CD4-positive, alpha-beta memory T cell (primary cell): ENCODE measurements at places on chromosomes 6 and 20.
A peak's percentile ranks its signal among the peaks of the same experiment; 100 is the strongest.

- no peak for DNase-seq
Observed at GRCh38 chr6:22368794-22369193, 72.0 kb upstream of the PRL start.

DNA sequence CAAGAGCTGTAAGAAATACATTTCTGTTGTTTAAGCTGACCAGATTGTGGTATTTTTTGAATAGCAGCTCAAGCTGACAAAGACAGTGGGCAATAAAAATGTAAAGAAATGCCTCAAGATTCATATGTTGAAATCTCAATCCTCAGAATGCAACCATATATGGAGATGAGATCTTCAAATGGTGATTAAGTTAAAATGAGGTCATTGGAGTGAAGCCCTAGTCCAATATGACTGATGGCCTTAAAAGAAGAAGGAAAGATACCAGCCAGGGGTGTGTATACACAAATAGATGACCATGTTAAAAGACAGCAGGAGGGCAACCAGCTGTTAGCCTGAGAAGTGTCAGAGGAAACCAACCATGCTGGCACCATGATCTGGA is 7.1 kb upstream of the DDO start:
- DNase-seq: no peak

DNA sequence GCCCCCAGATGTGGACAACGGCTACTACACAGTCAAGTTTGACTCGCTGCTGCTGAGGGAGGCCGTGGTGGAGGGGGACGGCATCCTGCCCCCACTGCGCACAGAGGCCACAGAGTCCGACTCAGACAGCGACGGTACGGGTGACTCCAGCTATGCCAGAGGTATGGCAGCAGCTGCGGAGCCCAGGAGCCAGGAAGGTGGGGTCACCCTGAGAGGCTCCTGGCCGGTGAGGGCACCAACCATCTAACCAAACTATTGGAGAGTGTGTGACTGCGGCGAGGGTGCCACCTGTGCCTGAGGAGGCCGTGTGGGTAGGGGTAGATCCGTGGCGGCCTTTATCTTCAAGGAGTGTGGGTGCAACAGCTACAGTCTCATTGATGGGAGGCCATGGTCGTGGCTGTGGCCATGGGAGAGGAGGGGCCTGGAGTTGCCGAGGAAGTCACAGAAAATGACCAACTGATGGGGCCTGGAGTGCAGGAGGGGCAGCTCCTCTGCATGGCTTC is 2.8 kb upstream of the LIME1 start:
- no peak for DNase-seq

GRCh38 chr20:36862857-36863668 is 12.9 kb upstream of the TLDC2 start:
- no peak for DNase-seq

DNA sequence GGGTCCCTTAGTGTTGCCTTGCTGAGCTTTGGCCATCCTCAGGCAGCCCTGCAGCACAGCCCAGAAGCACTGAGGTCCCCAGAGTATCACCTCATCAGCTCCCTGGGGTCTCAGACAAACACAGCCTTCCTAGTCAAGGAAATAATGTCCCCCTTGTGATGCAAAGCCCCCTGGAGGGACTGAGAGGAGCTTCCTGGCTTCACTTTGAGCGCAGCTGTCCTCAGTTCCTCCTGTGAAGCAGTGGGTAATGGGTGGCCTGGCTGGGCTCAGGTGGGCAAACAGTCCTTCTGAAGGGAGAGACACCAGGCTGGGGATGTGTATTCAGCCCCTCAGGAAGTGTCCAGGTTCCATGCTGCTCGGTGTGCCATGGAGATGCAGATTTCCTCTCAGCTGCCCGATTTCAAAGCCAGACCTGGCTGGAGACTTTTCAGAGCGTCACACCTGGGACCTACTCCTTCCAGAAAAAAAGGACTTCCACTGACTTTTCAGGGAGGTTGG is 79.2 kb upstream of the FOXA2 start:
- no peak for DNase-seq

DNA sequence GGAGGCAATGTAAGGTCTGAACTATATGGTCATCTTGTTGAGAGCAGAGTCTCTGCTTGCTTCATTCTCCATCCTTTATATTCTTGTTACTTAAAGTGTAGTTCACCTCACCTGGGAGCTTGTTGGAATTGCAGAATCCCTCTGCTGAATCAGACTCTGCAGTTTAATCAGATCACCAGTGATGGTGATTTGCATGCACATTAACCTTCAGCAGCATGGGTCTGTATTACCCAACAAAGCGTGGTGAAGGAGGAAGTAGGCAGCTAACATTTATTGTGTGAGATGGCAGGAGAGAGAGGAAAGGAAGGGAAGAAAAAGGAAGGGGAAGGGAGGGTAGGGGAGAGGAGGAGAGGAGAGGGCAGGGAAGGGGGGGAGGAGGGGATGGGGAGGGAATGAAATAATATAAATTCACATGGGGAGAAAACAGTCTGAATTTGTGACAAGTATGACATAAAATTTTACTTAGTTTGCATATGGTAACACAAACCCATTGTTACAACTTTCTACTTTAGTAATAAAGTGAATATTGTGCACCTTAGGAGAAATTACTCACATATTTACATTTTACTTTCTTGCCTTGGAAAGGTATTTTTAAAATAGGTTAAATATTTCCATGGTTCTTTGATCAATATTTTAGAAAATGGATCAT is 740.7 kb downstream of the DHX35 start:
- DNase-seq: no peak

- DNase-seq: no peak
Observed at GRCh38 chr6:6577735-6578134, 10.8 kb upstream of the LY86 start.

- DNase-seq: peak; percentile 64
Observed at GRCh38 chr6:37048851-37049757, 43.6 kb downstream of the FGD2 start.

DNA sequence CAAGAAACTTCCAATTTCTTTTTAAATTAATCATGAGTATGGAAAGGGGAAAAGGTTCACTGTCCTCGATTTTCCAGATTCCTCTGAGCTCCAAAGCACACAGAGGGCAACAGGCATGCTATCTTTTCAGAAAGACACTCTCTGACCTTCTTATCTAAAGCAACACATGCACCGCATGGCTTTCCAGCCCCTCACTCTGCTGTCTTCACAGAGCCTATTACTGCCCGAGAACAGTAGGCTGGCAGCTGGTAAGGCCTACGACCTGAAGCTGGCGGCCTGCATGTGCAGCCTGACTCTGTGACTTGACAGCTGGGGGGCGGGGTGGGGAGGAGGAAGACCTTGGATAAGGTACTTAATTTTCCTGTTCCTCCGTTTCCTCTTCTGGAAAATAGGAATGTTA is 86.3 kb downstream of the ELOVL4 start:
- DNase-seq: no peak

DNA sequence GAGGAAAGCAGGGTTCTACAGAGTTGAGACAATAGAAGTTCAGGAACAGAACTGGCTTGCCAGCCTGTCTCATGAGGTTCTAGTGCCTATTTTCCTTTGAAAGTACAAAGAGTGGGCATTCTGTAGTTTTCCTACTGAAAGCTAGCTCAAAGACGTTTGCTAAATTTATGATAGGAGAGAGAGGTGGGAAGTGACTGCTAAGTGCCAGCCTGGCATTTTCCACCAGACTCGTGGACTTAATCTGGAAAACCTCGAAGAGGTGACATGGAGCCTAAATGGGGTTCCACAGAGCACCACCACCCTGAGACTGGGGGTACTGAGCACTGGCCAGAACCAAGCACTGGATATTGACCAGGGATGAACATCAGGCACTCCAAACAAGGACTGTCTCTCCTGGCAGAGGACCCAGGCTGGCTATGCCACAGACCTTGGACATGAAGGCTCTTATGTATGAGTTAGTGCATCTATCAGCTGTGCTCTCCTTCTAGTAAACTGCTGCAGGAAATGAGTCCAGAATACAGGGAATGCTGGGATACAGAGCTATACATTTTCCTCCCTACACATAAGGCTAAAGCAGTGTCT is 7.1 kb downstream of the PEX6 start:
- no peak for DNase-seq

DNA sequence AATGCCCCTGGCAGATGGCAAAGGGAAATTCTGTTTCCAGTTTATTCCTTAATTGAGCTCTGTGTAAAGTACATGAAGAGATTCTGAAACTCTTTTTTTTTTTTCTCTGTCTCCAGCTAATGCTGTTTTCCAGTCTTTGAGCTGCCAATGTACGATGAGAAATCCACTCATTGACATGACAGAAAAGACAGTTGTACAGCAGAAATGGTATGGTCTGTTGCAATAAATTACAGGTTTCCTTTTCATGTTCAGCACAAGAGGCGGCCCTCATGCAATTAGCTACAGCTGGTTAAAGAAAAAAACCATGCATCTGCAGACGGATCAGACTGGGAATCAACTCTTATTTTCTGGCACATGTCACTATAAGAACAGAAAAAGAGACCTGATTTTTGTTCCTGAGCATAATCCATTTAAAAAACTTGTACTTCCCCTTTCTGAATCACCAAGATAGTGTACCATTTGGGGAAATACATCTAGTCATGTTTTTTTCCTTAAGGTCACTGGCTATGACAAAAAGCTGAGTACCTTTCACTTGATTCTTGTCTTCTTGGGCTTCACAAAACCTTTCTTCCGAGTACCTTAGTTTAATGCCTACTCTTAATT is 289.8 kb upstream of the PREP start:
- DNase-seq: no peak

DNA sequence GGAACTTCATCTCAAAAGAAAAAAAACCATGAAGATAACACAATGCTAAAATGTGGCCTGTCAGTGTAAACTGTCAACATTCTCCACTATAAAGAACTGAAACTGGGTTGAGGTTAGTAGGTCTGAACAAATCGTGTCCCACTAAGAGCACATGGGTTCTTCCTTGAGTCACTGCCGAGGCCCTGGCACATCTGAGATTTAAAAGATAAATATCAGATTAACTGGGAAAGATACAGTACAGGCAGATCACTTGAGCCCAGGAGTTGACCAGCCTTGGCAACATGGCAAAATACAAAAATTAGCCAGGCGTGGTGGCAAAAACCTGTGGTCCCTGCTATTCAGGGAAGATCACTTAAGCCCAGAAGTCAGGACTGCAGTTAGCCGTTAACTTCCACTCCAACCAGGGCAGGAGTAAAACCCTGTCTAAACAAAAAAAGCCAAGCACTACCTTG is 5.6 kb downstream of the EEF1A1 start:
- DNase-seq: no peak

- DNase-seq: no peak
Observed at GRCh38 chr6:18412644-18413043, 25.5 kb downstream of the RNF144B start.

DNA sequence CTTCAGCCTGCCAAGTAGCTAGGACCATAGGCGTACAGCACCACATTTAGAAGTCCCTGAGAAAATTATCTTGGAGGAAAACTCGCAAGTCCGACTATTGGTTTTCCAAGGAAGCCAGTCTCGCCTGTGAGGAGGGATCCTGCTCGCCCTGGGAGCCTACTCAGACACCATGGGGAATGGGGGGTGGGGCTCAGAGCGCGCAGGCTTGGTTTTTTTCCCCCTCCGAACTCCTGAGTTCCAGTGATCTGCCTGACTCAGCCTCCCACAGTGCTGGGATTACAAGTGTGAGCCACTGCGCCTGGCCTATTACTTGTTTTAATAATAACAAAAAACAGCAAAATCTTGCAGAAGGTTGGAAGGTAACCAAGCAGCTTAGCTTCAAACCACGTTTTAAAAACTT is 153.7 kb downstream of the OR2B2 start:
- no peak for DNase-seq

GRCh38 chr6:107999341-107999740 is 41.3 kb upstream of the SEC63 start:
- DNase-seq: no peak

DNA sequence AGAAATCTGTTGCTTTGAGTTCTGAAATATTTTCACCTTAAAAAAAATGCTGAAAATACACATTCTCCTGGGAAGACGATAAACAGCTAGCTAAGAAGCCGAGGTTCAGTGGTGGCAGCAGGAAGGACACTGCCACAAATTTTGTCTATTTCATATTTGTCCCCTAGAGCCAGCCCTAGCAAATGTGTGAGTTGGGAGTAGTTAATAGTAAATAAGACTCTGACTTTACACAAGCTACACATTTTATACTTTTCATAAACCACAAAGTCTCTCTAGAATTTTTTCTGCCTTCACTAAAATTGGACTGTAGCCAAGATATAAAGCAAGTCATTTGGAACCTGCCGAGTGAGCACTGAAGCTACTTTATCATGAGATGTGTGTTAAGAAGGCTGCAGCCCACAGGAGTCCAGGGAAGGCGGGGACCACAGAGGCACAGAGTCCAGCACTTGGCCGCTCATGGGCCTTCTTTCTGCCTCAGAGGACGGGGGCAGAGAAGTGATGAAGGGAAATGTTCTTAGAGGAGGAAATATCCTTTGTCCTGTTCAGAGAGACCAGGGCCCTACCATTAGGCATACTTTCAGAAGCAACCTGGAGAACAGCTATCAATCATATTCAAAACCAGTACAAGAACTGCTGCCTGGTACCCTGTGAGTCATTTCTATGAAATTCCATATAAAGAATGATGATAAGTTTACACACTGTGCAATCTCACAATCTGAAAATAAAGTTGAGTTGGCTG is 241.7 kb upstream of the TAB2 start:
- DNase-seq: no peak

GRCh38 chr20:41174782-41175181 is 37.4 kb downstream of the PLCG1 start:
- DNase-seq: no peak

DNA sequence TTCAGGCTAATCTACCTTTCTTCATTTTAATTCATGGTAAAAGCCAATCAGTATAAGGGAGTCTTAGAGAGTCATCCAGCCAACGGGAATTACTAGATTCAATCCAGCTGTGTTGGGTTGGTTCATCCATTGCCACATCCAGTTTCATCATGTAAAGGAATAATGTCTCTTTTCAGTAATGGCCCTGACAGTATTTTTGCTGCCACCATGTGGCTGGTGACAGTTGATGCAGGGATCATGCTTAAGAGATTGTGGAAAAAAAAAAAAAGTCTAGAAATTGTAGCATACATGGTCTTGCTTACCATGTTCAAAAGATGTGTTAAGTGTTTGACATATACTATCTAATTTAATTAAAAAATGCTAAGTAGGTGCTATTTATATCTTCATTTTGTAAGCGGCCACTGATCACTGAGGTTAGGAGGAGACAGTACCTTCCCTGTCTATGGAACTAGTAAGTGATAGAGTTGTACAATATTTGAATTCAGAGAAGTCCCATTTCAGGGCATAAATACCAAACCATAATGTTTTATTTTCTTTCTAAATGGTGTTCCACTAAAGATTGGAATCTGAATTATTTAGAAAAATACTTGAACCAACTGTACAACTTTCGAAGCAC is 135.9 kb downstream of the KHDRBS2 start:
- no peak for DNase-seq

DNA sequence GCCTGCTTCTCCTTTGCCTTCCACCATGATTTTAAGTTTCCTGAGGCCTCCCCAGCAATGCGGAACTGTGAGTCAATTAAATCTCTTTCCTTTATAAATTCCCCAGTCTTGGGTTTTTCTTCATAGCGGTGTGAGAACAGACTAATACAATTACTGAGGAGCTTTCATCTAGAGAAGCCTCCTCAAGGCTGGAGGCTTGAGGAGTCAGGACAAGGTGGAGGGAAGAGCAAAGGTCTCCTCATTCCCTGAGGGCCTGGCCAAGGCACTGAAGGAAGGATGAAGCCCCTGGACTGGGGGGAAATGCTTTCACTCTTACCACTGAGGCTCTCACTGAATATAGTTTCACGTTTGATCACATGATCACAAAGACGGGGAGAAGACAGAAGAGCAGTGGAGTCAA is 118.2 kb downstream of the MAN1A1 start:
- no peak for DNase-seq
